ENCODE measurements at places on chromosomes 3 and 15.

GRCh38 chr3:186909078-186909853, 21.1 kb upstream of the ST6GAL1 start:
- DNase-seq, result no peak

- no peak for DNase-seq
These were observed 4.4 kb downstream of the DALRD3 start for GRCh38 chr3:49013738-49014660.

GRCh38 chr3:94004301-94004910, 24.0 kb downstream of the STX19 start:
- DNase-seq, result no peak

GRCh38 chr15:74192751-74193150, 9.8 kb downstream of the STRA6 start:
- no peak for DNase-seq

GRCh38 chr3:46334741-46335478, 19.0 kb upstream of the CCR2 start:
- no peak for DNase-seq

- DNase-seq, result no peak
These were observed 65.2 kb upstream of the CHL1 start for GRCh38 chr3:131151-131888.

GRCh38 chr3:12841149-12841969, at the start of gene RPL32:
TSS of gene RPL32 (minus strand) at chr3:12841565. CDS start at chr3:12840237, 1,328 bp downstream.
- DNase-seq, result peak; percentile 73

DNA sequence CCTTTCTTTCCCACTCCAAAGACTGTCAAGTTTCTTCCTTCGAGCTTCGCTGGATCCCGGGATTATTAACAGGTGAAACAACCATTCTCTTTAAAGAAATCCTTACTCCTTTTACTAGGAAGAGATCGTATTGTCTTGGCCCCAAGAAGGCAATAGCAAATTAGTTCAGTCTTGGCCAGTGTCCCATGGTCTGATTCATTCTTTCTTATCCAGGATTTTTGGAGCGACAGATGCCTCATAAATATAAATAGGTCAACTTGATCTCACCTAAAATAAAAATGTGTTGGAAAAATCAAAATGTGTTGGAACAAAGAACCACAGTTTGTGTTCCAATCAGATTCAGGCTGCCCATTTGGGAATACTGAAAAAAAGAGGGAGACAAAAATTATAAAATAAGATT, 140.1 kb upstream of the TMEM108 start:
- no peak for DNase-seq

- DNase-seq, result no peak
These were observed 44.5 kb upstream of the SLCO2A1 start for GRCh38 chr3:134074001-134074789.

- no peak for DNase-seq
These were observed 43.4 kb upstream of the MRPS22 start for GRCh38 chr3:139300416-139300815.

DNA sequence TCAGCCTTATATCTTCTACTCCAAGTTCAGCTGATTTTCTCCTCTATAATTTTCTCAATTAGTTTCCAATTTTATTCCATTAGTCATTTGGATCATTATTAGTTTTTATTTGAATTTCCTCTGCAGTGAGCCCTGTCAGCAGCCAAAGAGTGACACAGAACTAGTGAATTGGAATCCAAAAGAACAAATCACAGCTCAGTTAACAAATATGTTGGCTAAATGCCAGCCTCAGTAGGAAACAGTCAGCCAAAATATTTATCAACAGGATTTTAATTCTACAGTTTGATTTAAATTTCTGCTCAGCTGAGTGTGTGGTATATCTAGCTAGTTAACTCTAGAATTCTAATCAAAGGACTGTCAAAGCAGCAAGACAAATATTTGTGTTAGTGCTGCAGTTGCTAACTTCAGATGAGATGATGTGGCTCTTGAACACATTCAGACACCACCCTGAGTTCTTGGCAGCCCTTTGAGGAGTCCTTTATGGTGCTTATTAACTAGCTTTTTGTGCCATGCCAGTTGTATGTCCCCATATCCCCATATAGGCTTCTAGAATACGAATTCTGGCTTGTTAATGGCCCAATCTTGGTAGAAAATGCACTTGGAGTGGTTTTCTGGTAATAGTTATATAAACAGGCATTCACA, 194.5 kb downstream of the CPNE4 start:
- no peak for DNase-seq

DNA sequence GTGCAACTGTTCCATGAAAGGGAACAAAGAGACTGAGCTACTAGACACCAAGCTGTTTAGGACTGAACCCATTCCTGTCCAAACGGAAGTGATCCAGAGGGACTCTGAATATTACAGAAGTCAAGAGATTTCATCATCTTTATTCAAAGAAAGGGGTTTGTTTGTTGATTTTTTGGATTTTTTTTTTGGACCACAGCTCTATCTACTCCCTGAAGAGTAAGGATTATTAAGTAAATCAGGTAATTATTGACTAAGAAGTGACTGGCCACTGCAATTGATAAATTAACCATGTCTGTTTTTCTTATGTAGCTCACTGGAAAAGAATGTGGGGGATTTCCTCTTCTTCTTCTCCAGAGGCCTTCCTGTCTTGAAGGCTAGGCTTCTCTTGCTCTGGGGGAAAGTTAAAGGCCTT, 146.6 kb upstream of the TPM1 start:
- no peak for DNase-seq

GRCh38 chr3:10992017-10992942, at the start of gene SLC6A1:
TSS of gene SLC6A1 (plus strand) at chr3:10992748. CDS start at chr3:11017212, 24,464 bp downstream.
- DNase-seq, result no peak
